ENCODE measurements at places on chromosomes 16 and 17.
A peak's percentile ranks its signal among the peaks of the same experiment; 100 is the strongest.

GRCh38 chr17:81207610-81208581 is 14.9 kb downstream of the CEP131 start:
- DNase-seq, result no peak

DNA sequence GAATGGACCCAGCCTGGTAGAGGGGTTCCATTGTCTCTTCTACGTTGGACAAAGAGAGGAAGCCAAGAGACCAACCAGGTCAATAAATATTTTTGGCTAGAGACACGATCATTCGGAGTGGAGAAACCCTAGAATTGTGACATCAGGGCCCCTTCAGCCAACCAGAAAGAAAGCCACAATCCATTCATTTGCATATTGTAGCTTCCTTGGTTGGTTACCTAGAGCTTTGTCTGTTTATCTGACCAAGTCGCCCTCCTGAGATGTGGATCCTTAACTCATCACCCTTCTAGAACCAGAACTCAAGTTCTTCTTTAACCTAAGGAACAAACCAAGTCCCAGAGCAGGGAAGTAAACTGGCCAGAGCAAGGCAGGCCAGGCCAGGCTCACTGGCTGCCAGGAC is at the start of gene CCDC182:
Gene CCDC182 (minus strand): TSS at position 58 of the 400 bp plus-strand sequence. CDS start 27 bp downstream, at position 31.
- DNase-seq, result no peak

- no peak for DNase-seq
Measured at GRCh38 chr17:6985266-6985665, 10.6 kb upstream of the ALOX12 start.

DNA sequence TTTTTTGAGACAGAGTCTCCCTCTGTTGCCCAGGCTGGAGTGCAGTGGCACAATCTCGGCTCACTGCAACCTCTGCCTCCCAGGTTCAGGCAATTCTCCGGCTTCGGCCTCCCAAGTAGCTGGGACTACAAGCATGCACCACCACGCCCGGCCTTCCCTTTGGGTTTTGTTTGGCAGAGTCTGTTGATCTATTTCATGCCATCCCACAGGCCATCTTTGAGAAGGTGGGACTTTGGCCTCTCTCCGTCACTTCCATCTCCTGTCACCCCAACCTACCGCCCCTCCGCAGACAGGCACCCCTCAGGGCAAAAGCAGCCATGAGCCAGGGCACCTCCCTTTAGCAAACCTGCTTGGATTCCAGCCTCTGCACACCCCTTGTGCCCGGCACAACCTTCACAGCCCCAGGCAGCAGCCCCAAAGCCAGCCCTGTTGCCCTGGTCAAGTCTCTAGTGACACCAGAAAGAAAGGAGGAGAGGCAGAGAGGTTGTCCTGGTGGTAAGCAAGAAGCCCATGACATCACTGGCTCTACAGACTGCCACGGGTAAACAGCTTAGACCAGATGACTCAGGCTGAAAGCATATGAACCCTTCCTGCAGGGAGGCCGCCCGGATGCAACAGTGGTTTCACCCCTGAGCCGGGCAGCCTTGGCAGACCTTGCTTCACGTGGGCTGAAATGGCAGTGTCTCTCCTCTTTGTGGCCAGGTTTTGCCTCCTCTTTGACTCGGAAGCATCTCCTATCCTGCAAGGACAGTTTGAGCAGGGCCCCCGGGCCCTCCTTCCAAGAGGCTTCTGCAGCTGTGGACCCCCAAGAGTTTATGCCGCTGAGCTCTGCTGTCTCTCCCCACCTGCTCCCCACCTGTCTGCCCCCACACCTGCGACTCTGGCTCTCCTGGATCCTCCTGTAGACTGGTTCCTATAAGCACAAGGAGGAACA is 8.1 kb upstream of the TIMP2 start:
- DNase-seq, result peak; percentile 47

DNA sequence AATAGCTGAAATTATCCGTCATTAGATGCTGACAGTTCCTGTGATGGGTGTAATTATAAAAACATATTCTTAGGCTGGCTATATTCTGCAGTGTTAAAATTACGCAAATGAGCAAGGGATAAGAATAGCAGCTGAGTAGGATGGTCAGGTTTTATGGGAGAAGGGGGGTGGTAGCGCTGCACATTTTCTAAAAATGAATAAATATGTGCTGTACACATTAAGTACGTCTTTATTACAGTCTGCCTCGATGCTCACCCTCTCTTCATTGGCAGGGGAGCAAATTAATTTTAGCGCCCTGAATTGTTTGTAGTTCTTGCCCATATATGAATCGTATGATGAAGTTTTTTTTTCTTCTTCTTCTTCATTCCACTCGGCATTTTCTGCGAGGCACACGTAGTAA is 244.2 kb downstream of the SNX29 start:
- no peak for DNase-seq

- peak; percentile 24 for DNase-seq
Measured at GRCh38 chr16:88453611-88454522, 787 bp downstream of the ZFPM1 start.

DNA sequence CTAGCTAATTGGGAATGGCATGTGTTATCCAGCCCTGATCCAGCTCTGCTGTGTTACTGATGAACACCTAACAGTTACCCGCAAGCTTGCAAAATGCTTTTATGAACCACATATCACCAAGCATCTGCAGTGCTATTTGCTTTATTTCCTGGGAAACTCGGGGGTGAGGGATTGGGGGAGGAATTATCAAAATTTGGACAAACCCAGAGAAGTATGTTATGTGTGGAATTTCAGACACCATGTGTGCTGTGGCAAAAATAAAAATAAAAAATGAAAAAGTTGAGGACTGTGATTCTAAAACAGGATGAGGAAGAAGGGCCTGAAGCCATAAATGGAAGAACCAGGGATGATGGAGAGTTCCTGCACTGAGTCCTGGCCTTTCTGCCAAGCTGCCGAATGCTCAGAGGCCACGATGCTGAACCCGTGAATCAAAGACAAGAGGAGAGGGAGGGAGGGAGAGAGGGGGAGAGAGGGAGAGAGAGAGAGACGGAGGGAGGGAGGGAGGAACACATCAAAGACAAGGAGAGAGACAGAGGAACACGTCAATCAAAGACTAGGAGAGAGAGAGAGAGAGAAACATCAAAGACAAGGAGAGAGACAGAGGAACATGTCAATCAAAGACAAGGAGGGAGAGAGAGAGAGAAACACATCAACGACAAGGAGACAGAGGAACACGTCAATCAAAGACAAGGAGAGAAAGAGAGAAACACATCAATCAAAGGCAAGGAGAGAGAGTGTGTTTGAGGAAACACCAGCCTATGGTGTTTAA is 89.8 kb downstream of the MRM3 start:
- DNase-seq, result no peak

GRCh38 chr16:19886073-19886941 is 1.7 kb upstream of the GPRC5B start:
- peak; percentile 82 for DNase-seq

DNA sequence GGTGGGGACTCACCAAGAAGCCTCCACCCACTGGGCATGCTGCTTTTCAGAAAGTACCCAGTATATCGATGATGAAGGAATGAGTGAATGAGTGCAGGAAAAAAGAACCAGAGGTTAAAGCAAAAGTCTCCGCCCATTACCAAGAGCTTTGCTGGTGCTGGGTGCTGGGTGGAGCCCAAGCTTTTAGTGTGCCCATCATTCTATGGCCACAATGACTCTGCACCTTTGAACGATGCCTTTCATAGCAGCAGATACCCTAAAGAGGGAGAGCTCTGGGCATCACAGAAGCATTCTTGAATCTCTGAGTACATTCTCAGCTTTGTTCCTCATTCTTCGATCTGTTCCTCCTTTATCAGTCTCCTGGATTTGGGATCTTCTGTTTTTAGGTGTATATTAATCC is 450.7 kb upstream of the CCL2 start:
- DNase-seq, result no peak

GRCh38 chr16:69105501-69106361 is at the start of gene HAS3:
TSS of gene HAS3 (plus strand) at chr16:69105653. CDS start at chr16:69109396, 3,743 bp downstream.
- no peak for DNase-seq
